ENCODE measurements at places on chromosomes 12 and 14.

- H3K4me1 ChIP-seq: peaks cover 24% of the 10 kb centered on the region
- peaks cover 3% of the 10 kb centered on the region for H3K36me3 ChIP-seq
- no peak overlapping the region for H3K4me3 ChIP-seq
- no peak for DNase-seq
- H3K27ac ChIP-seq: no peak overlapping the region
Observed at GRCh38 chr12:124496584-124496983, 70.8 kb downstream of the NCOR2 start.

- H3K4me1 ChIP-seq: no peaks in the 10 kb centered on the region
- no peak overlapping the region for H3K27ac ChIP-seq
- no peak for DNase-seq
- H3K27me3 ChIP-seq: no peaks in the 10 kb centered on the region
- H3K4me3 ChIP-seq: no peak overlapping the region
- no peaks in the 10 kb centered on the region for H3K36me3 ChIP-seq
Observed at GRCh38 chr14:22375321-22375930, 213.6 kb downstream of the DAD1 start.

DNA sequence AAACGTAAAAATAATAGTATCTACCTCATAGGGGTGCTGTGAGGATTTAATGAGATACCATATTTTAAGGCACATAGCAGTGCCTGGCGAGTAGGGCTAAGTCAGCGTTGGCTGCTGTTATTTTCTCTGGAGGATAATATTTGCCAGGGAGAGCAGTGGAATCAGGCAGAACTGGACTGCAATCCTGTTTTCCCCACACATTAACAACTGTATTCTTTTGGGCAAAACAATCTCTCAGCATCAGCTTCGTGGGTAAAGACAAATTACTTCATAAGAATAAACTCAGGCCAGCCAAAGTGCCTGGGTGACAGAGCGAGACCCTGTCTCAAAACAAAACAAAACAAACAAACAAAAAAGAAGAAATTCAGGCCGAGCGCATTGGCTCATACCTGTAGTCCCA, 29.7 kb upstream of the ATP2A2 start:
- H3K4me3 ChIP-seq: no peak overlapping the region
- no peaks in the 10 kb centered on the region for H3K36me3 ChIP-seq
- H3K4me1 ChIP-seq: no peaks in the 10 kb centered on the region
- H3K27ac ChIP-seq: no peak overlapping the region

- DNase-seq: no peak
- H3K36me3 ChIP-seq: no peaks in the 10 kb centered on the region
- no peak overlapping the region for H3K4me3 ChIP-seq
- H3K27me3 ChIP-seq: no peaks in the 10 kb centered on the region
- no peak overlapping the region for H3K27ac ChIP-seq
- H3K4me1 ChIP-seq: no peaks in the 10 kb centered on the region
Observed at GRCh38 chr12:30144777-30145683, 361.3 kb upstream of the TMTC1 start.

- no peak overlapping the region for H3K4me3 ChIP-seq
- peaks cover 2% of the 10 kb centered on the region for H3K27me3 ChIP-seq
- no peaks in the 10 kb centered on the region for H3K36me3 ChIP-seq
- H3K27ac ChIP-seq: no peak overlapping the region
Observed at GRCh38 chr12:2075508-2076195, 22.9 kb downstream of the CACNA1C start.

- peak overlapping the region; percentile 33 for H3K4me3 ChIP-seq
- H3K27ac ChIP-seq: peak overlapping the region; percentile 86
- no peak for DNase-seq
- H3K36me3 ChIP-seq: peaks cover 68% of the 10 kb centered on the region
- H3K4me1 ChIP-seq: peaks cover 100% of the 10 kb centered on the region
Observed at GRCh38 chr14:61346221-61346620, 24.8 kb downstream of the PRKCH start.

Data from activated CD4-positive, alpha-beta T cell treated with anti-CD3 and anti-CD28 coated beads, Interleukin-2, amount 10 ng/mL, durations not matched to agents 7 days and 5 days (primary cell).